Inflammatory macrophage treated with lipopolysaccharide for 1 hour (primary cell): ENCODE measurements at places on chromosomes 13 and 19.

GRCh38 chr19:31096062-31096830 lies 253.0 kb downstream of the TSHZ3 start:
- DNase-seq = no peak

DNA sequence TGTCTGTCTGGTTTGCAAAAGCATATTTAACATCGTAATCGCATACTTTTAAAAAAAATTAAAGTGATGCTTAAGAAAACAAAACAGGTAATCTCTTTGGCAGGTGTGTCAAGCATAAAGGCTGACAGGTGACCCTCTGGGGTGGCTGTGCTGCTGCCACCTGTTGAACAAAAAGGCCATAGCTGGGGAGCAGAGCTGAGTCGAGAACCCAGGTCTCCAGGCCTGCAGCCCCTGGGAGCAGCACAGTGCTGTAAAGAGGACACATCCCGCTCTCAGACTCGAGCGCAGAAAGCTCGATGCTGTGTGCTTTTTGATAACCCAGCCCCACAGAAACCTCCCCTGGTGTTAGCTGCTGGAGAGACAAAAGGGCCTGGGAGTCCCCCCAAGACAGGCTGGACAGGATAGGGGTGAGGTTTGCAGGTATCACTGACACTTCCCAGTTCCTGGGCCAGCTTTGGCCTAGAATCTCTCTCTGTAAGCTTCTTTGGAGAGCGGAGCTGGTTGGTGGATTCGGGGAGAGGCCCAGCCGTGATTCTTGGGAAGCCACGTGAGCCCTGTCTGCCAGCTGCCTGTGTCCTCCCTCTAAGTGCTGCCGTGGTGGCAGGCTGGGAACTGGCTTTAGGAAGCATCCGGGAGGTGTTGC lies 66.9 kb downstream of the C13orf42 start:
- DNase-seq = no peak

- no peak for DNase-seq
These were observed 749.4 kb upstream of the SLC10A2 start for GRCh38 chr13:103815619-103816018.

GRCh38 chr19:42234364-42234763 lies 8.0 kb downstream of the GSK3A start:
- no peak for DNase-seq

DNA sequence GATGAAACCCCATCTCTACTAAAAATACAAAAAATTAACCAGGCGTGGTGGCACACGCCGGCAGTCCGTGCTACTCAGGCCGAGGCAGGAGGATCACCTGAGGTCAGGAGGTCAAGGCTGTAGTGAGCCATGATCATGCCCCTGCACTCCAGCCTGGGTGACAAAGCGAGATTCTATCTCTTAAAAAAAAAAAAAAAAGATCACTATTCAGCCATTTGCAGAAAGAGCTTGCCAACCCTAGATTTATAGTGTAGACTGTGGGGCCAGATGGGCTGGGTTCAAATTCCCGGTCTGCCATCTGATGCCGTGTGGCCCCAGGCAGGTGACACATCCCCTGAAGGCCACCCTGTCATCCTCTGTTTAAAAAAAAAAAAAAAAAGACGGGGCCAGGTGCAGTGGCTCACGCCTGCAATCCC lies 28.9 kb downstream of the SMIM24 start:
- no peak for DNase-seq

DNA sequence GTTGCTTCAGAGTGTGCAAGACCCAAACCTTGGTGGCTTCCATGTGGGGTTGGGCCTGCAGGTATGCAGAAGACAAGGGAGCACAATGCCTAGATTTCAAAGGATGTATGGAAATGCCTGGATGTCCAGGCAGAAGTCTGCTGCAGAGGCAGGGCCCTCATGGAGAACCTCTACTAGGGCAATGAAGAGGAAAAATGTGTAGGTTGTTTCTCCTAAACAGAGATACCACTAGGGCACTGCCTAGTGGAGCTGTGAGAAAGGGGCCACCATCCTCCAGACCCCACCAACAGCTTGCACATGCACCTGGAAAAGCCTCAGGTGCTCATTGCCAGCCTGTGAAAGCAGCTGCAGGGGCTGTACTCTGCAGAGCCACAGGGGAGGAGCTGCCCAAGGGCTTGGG lies 532.6 kb upstream of the GPC6 start:
- no peak for DNase-seq

- no peak for DNase-seq
These were observed at the start of gene MISP3 for GRCh38 chr19:14072535-14073260. MISP3 (plus strand) TSS chr19:14072786; CDS start chr19:14073310, 524 bp downstream.

DNA sequence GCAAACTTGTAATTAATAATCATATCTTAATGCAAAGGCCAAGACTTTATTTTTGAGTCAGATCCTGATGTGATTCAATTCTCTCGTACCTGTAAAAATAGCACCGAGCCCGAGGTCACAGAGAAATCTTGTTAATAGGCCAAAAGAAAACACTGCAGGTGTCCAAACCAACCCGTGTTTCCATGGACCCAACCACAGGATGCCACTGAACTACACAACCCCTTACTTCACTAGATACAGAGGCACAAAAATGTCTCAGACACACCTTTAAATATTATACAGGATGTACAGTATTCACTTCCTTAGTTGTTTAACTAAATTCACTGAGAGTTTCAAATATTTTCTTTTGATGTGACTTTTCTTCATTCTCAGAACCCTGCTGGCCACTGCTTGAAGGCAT lies 530.9 kb downstream of the MYO16 start:
- no peak for DNase-seq

- no peak for DNase-seq
These were observed 730.8 kb downstream of the EFNB2 start for GRCh38 chr13:105804561-105805190.

GRCh38 chr13:43797869-43798268 lies 11.1 kb upstream of the ENOX1 start:
- no peak for DNase-seq

DNA sequence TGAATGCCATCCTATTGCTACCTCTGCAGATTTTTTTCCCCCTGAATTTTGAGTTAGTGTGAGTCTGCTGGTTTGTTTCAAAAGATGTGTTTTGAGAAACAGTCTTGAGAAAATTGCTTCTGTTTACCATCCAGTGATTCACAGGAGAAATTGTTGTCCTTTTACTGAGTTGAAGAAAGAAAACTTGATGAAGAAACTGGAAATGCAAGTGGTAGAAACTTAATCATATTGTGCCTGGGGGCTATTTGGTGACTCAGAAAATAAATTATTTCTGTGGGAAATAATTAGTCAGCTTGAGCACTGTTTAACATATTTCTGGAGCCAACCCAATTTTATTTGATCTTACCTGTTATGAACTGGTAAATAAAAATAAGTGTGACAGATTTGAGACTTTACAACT lies 35.4 kb downstream of the PAN3 start:
- DNase-seq = no peak

- peak; percentile 10 for DNase-seq
These were observed 101.0 kb downstream of the PAN3 start for GRCh38 chr13:28239374-28239773.

- no peak for DNase-seq
These were observed 967 bp downstream of the DBP start for GRCh38 chr19:48635966-48636858.

- DNase-seq = no peak
These were observed 17.3 kb downstream of the ZNF229 start for GRCh38 chr19:44430956-44431355.

GRCh38 chr13:44573790-44574465 lies 2.2 kb downstream of the TSC22D1 start:
- no peak for DNase-seq

DNA sequence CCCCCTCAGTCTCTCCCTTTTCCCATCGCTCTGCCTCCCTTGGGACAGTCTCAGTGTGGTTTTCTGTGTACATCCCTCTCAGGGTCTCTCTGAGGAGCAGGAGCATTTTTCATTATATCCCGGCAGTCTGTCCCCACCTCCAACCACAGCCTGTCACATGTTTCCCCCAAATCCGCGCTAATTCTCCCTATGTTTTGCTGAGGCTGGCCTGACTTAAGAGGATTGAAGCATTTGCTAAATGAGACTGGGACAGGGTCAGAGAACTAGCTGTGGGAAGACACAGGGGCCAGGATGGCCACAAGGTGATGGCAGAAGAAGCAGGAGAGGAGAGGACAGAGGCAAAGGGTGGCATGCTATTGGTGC lies 5.5 kb downstream of the TPRX1 start:
- no peak for DNase-seq

- no peak for DNase-seq
These were observed 11.9 kb upstream of the PTOV1 start for GRCh38 chr19:49838885-49839588.

- DNase-seq = no peak
These were observed 353.1 kb downstream of the ENOX1 start for GRCh38 chr13:43433691-43434141.

GRCh38 chr13:48645845-48646244 lies 7.9 kb upstream of the CYSLTR2 start:
- no peak for DNase-seq

- no peak for DNase-seq
These were observed 5.3 kb downstream of the PDCD2L start for GRCh38 chr19:34409189-34410164.

GRCh38 chr13:110239280-110240125 lies 67.5 kb downstream of the COL4A1 start:
- DNase-seq = peak; percentile 44

- no peak for DNase-seq
These were observed 1.4 kb downstream of the ING1 start for GRCh38 chr13:110714797-110715394.

DNA sequence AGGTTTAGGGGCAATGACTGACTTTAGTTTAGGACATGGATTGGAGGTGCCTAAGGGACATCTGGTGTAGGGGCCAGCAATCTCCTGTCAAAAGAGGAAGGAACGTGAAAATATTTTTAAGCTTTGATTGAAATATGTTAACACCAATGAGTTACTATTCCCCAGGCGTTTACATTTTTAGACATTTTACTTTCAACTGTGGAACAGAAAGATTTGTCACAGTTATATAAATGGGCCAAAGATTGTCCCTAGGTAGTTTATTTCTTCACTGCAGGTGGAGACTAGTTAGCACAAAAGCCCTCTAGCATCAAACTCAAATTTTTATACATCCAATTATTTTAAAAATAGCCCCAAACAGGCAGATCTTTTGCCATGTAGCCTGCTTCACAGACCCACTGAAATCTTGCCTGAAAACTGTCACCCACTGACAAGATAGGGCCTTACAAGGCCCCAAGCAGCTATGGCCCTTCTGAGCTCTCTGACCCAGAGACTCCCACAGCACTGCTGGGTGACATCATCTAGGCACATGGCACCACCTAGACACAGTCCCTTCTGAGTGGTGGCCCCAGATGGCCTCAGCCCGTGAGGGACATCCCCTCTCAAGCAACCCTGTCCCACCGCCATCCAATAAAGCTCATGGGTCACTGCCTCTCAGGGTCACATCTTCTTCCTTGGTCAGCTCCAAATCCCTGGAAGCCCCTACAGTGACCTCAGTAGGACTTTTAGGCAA lies 64.8 kb upstream of the DOCK9 start:
- DNase-seq = peak; percentile 54

DNA sequence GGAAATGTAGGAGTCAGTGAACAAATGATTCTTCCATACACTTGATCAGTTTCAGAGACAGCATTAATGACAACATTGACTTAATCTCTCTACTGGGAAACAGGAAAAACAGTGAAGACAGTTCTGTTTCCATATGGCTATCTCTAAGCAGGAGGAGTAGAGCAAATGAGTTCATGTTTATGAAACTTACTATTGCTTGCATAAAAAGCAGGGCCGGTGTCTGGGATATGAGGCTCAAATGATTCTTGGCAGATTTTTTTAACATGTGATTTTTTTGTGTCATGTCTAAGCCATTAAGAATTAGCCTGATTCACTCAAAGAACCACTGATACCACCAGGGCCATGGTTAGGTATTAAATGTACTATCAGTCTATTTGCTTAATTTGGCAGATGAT lies 141.9 kb downstream of the SLC7A1 start:
- no peak for DNase-seq

DNA sequence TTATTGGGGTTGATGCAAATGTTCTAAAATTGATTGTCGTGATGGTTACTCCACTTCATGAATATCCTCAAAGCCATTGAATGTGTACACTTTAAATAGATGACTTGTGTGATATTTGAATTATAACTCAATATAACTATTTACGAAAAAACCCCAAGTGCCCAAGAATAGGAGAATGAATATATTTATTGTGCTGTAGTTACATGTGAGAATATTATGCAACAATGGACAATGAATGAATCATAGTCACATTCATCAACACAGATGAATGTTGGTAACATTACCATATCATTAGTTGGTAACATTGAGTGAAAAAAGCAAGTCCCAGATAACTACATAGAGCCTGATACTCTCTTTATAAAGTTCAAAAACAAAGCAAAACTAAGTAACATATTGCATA lies 127.8 kb upstream of the UBL3 start:
- peak; percentile 9 for DNase-seq

DNA sequence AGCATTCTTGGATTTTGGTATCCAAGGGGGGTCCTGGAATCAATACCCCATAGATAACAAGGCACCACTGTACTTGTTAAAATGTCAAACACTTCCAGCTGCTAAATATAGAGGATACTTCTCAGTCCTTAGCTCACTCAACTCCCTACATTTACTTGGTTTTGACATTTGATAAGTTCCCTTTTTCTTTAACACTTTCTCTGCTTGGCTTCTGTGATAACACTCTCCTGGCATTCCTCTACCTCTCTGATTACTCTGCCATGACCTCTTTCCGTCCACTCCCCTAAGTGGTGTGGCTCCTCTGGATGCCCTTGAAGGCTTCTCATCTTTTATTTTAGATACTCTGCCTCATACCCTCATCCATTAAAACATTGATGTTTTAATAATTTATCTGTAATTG lies 65.2 kb downstream of the MICU2 start:
- DNase-seq = no peak

DNA sequence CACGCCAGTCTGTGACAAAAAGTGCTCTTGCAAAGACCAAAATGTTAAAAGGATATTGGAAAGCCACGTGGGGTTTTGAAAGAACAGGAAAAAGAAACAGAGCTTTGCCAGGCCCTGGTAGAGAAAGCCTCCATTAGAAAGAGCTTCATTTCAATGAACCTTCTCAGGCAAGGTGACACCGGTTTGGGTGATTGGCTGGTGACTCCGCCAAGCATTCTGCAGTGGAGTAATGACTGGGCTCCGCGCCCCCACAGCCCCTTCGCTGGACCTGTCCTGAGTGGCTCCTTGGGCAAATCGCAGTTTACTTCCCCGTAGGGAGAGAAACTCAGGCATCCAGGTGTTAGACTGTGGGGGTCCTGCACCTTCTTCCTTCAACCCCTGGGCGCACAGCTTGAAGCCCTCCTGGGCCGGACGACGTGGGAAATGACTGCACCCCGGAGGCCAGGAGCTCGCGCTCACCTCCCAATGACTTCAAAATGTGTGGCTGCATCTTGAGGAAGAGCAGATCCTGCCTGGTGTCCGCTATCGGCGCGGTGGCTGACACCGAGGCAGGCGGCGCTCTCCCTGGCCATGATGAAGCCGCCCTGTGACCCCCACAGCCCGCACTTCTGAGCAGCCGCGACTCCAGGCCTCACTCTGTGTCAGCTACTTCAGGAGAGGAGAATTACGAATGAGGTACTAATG lies 444.6 kb upstream of the SGCG start:
- no peak for DNase-seq
